Esophagus squamous epithelium (tissue), 5 donors: ENCODE measurements at places on chromosomes 13 and 19. TPM values are rescaled to one million over a fixed set of nuclear protein-coding genes. Genes with fewer than 3 reads are reported as not detected.

GRIK5 gene
- 0.64 TPM for total RNA-seq

EFNB2 gene
- total RNA-seq = 29.1 TPM

VSTM2B gene
- not detected for total RNA-seq

SMIM44 gene
- total RNA-seq = not detected

HTR2A gene
- total RNA-seq = 0.19 TPM

MRPS12 gene
- total RNA-seq = 41.0 TPM

MEF2B gene
- not detected for total RNA-seq

CYSLTR2 gene
- total RNA-seq = 0.22 TPM

INAFM1 gene
- total RNA-seq = 1.4 TPM

PROZ gene
- total RNA-seq = not detected
